ENCODE measurements at places on chromosomes 2 and 18.
A peak's percentile ranks its signal among the peaks of the same experiment; 100 is the strongest.

DNA sequence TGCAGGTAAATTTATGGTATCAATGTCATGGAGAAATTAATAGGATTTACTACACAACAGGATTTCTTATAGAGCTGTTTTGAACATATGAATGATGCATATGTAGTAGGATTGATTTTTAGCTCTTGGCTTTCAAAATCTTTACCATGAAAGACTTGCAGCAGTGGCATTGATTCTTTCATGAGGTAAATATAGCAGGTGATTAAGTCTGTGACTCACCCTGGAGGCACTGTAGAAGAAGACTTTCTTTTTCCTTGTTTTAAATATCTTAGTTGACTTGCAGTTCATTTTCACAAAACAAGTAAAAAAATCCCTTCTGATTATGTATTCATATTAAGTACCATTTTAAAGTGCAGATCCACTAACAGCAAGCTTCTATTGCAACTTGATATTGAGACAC lies 463.0 kb downstream of the FBXO15 start:
- no peak for DNase-seq

DNA sequence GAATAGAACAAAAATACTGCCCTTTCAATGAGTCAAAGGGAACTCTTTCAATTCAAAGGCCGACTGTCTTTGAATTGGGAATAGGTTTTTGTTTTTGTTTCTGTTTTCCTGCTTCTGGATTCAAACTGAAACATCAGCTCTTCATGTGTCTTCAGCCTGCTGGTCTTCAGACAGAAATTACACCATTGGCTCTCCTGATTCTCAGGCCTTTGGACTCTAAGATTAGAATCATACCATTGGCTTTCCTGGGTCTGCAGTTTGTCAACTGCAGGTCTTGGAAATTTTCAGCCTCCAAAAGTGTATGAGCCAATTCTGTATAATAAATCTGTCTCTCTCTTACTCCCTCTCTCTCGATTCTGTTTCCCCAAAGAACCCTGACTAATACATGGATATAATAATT lies 31.1 kb downstream of the CTLA4 start:
- no peak for DNase-seq

DNA sequence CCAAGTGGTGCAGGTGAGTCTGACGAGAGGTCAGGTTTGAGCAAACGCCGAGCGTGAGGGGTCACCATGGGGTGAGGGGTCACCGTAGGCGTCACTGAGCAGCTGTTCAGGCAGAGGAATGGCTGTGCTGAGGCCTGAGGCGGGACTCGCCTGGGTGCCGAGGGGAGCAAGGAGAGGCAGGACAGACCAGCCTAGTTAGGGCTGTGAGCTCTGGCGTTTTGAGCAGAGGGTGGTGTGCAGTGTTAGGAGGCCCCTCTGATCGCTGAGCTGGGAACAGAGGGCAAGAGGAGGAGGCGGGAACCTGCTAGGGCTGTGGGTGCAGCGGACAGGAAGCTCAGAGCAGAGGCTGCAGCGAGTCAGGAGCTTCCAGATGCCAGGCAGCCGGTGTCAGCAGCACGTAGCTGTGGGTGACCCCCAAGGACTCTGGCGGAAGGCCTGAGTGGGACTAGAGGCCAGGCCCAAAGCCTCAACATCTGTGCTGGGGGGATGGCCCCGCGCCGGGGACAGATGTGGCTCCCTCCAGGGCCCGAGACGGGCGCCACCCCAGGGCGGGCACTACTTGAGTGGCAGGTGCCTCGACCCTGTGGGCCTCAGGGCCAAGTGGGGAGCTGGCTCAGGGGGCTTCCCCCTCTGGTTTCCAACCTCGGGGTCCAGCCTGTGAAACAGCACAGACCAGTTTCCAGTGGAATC lies 55.7 kb downstream of the KCNG2 start:
- no peak for DNase-seq

- no peak for DNase-seq
Observed at GRCh38 chr2:163592954-163593622, 142.7 kb downstream of the FIGN start.

DNA sequence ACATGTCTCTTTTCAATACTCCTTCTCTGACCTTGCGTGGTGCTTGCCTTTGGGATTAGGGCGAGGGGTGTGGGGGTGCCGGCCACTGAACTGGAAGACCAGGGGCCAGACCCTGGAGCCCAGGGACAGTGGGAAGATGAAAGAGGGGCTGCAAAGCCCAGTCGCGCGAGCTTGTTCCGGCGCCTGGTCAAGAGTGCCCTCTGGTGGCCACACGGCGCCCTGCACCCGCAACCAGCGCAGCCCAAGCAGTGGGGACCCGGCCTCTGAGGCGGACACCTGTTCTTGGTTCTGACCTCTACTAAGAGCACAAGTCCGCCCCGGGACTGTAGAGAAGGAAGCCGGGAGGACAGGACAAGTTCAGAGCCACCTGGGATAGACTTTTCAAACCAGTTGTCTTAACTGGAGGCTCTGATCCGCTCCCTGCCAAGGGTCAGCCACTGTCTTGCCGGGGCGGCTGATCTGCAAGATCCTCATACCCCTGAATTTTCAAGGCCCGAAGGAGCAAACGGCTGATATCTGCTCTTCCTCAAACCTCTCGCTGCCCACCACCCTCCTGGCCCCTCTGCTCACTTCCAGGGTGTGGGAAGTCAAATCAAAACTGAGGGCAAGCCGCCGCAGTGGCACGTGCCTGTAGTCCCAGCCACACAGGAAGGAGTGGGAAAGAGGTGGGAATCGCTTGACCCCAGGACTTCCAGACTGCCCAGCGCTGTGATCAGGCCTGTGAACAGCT lies 14.9 kb upstream of the MSH6 start:
- peak; percentile 90 for DNase-seq

DNA sequence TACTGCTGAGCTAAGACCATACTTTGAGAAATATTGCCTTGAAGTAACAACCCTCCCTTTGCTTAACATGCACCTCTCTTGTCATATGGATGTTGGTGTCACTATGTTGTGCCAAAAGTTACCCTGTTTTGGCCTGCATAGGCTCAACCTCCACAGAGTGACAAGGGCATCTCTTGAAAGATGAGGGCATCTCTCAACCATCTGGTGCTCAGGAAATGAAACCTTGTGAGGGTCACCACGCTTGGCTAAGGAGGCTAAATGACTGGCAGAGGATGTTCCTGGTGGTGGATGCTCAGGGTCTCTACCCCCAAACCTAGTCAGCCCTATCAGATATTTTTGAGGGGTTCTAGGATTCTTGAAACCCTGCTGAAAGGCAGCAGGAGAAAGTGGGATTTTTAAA lies 2.3 kb downstream of the LHCGR start:
- no peak for DNase-seq

GRCh38 chr2:85748039-85748734 lies 5.6 kb upstream of the ATOH8 start:
- no peak for DNase-seq

- no peak for DNase-seq
Observed at GRCh38 chr2:96963316-96963715, 23.1 kb downstream of the FAM178B start.

GRCh38 chr2:48049371-48049770 lies 143.1 kb upstream of the FBXO11 start:
- no peak for DNase-seq

DNA sequence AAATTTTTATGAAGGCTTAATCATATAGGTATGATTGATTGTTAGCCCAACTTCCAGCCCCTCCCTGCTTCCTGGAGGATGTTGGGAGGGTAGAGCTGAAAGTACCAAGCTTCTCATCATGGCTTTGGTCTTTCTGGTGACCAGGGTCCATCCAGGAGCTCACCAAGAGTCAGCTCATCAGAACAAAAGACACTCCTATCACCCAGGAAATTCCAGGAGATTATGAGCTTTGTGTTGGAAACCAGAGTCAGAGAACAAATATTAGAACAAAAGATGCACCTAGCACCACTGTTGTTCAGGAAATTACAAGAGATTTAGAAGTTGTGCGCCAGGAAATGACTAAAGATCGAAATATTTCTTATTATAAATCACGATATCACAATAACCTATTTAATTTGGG lies 119.9 kb upstream of the THUMPD2 start:
- no peak for DNase-seq

GRCh38 chr2:54604871-54605270 lies 118.6 kb upstream of the EML6 start:
- no peak for DNase-seq

- DNase-seq = no peak
Observed at GRCh38 chr2:202763916-202764315, 107.7 kb downstream of the ICA1L start.

- DNase-seq = peak; percentile 95
Observed at GRCh38 chr2:2112416-2113105, 218.5 kb downstream of the MYT1L start.

- DNase-seq = no peak
Observed at GRCh38 chr2:62307469-62308389, 111.8 kb downstream of the B3GNT2 start.

DNA sequence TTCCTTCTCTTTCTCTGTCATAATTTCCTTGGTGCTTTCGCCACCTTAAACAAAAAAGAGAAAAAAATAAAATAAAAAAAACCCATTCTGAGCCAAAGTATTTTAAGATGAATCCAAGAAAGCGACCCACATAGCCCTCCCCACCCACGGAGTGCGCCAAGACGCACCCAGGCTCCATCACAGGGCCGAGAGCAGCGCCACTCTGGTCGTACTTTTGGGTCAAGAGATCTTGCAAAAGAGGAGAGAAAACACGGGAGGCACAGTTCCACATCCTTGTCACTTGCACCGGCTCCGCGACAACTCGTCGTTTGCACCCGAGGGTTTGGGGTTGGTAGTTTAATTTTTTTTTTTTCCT lies 1.8 kb upstream of the SP9 start:
- DNase-seq = no peak

DNA sequence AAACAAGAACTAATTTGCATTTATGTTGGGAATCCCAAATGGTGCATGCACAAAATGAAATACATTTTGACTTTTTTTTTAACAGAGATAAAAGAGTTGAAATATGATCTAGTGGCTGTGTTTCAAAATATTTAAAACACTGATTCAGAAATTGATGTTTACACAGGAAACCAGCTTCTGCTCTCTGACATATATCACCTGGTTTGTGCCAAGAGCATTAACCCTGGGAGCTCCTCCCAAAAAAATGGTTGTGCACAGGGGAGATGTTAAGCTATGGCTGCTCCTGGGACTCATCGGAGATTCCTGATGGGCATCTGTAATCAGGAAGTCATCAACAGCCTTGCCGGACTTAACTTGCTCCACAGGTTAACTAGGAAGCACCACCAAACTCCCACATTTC lies 65.2 kb upstream of the MAL start:
- no peak for DNase-seq

DNA sequence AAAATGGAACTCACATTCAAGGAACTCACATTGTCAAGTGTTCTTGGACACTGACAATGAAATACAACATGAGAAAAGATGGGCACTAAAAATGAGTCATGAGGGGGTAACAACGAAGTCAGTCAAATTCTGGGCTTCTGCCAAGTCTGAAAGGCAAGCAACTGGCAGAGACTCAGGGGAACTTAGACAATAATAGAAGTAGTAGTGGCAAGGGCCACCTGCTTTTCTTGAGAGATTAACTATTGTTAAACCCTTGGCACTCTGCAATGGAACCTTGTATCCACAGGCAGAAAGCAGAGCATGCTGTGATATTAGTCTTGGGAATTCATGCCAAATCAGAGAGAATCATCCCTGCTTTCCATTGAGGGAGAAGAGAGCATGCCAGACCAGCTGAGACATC lies 382.6 kb upstream of the CDH2 start:
- no peak for DNase-seq

- no peak for DNase-seq
Observed at GRCh38 chr2:42924418-42924886, 132.1 kb upstream of the HAAO start.

GRCh38 chr18:64164883-64165282 lies 16.0 kb upstream of the LINC00305 start:
- DNase-seq = no peak

- no peak for DNase-seq
Observed at GRCh38 chr18:79465392-79465991, 69.8 kb downstream of the NFATC1 start.

DNA sequence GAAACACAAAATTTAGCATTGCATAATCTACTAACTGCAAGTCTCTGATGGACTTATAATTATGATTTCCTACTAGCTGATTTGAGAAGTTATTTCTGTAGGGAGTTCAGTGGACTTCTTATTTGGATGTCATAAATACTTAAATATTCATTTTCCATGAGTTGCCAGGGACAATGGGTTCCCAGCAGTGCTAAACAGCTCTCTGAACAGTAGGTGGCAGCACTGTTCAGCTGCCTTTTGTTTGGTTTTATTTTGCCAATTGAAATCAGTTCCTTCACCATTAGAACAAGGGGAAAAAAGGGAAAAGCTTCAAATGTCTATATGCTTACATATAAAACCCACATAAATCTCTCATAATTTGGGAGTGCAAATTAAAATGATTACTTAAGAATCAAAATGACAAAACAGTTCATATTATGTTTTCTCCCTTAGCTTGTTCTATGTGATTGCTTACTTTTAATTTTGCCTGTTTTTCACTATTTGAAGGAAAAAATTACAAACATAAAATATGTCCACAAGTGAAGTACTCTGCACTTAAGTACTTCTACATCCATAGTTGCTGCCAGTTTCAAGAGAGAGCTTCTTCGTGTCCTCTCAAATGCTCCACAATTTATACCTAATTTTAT lies 898.9 kb downstream of the CPS1 start:
- DNase-seq = peak; percentile 39

DNA sequence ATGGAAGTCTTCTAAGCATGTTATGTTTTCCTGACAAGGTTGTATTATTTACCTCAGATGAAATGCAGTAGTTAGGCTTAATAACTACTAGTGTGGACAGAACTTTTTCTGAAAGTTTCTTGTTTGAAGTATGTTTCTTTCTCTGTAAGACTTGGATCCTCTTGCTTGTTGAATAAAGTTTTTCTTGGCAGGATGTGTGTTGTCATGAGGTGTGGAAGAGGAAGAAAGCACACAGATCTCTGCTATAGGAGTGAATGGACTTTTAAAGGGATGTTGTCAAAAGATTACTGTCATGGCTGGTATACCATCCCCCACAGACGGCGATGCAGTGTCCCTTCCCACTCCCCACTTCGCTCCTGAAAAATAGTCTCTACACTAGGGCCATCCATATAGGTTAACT lies 2.6 kb downstream of the CAB39 start:
- DNase-seq = no peak

DNA sequence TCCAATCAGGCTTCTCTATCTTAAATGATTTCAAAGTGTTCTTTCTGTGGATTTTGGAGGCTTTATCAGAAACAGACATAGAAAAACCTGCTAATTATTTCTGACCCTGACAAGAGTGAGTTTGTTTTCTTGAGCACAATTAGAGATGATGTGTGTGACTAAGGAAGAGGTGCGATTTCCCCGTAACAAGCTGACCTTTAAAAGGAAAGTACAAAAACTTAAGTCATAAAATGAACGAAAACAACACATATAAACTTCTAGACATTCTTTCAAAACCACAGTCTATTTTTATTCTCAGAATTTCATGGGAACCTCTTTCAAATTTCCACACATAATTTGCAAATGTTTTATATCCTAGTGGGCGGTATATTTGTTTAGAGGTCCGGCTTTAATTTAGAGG lies 604.8 kb downstream of the CPS1 start:
- DNase-seq = no peak

GRCh38 chr2:172813314-172813888 lies 77.8 kb downstream of the RAPGEF4 start:
- DNase-seq = peak; percentile 33

- no peak for DNase-seq
Observed at GRCh38 chr2:134167015-134167414, 86.9 kb upstream of the MGAT5 start.

Measured in SK-N-SH (cell line).